ENCODE measurements at places on chromosomes 7 and 10.

DNA sequence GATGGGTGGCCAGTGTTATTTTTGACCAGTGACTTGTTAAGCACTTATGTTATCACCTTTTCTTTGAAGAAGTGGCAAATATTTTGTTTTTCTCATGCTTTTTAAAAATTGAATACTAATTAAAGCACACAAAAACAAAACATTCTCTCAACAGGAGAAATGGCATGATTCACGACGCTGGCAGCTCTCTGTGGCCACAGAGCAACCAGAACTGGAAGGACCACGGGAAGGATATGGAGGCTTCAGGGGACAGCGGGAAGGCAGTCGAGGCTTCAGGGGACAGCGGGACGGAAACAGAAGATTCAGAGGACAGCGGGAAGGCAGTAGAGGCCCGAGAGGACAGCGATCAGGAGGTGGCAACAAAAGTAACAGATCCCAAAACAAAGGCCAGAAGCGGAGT is 6.2 kb upstream of the KIFBP start:
- no peak for DNase-seq

DNA sequence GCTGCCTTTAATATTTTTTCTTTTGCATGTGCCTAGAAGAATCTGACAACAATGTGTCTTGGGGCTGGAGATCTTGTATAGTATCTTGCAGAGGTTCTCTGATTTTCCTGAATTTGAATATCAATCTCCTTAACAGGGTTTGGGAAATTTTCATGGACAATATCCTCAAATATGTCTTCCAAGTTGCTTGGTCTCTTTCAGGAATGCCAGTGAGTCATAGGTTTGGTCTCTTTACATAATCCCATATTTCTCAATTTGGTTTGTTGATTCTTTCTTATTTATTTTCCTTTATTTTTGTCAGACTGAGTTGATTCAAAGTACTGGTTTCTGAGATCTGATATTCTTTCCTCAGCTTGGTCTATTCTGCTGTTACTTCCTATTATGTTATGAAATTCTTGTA is 208.7 kb upstream of the GLI3 start:
- DNase-seq = no peak

DNA sequence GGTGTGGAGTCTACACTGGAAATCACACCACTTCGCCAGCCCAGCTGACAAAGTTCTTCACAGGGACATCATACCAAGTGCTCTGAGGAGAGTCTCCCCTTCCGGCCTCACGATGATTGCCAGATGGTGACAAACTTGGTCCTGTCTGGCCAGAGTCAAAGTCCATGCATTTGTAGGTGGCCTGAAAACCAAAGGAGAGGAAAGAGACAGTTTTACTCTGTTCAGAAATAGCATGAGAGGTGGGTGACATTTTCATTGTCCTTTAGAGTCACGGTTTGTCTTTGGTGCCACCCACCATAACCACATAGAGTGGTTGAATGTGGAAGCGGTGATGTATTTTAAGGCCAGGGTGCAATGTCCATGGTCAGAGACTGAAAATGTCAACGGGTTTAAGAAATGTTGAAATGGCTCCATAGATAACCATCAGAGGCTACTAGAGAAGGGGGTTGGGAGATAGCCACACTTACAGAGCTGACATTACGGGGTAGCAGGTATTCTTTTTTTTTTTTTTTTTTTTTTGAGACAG is 33.0 kb downstream of the BTBD16 start:
- no peak for DNase-seq

DNA sequence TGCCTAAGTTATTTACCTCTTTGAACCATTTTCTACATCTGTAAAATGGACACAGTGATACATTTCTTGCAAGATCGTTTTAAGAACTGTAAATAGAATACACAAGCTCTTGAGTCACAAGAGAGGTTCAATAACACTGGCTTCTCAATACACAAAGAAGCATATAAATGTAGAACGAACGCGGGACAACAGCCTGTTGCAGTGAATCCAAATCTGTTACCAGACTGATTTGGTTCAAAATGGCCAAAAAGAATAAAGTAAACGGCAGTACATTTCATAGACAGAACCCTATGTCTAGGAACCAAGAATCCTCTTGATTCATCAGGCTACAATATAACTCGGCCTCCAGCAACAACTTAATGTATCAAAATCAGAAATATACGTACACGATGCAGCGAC is 701 bp downstream of the MTPAP start:
- no peak for DNase-seq

- no peak for DNase-seq
Measured at GRCh38 chr7:134842886-134843430, 63.5 kb downstream of the CALD1 start.

DNA sequence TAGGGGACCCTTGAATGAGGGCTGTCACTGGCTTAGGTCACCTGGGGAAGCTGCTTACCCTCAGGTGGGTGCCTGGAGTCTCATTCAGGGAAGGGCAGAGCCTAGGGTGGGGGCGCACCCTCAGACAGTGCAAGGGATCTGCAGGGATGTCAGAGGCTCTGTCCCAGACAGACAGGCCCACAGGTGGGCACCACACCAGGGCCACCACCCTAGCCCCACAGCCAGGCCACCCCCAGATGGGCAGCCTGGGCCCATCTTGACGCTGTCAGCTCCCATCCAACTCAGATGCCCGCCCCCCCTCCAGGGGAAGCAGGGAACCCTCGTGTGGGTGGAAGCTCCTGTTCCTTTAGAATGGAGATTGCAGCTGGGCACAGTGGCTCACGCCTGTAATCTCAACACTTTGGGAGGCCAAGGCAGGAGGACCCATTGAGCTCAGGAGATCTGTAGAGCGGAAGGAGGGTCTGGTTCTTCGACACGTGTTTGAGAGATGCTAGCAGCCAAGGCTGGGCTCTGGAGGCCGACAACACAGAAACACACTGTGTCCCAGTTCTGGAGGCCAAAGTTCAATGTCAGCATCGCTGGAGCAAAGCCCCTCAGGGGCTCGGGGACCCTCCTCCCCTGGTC is 58.5 kb upstream of the DNAJB6 start:
- no peak for DNase-seq

- no peak for DNase-seq
Measured at GRCh38 chr10:122531939-122532338, 28.6 kb upstream of the DMBT1 start.

GRCh38 chr10:74760086-74760979 is 66.1 kb upstream of the KAT6B start:
- no peak for DNase-seq

- no peak for DNase-seq
Measured at GRCh38 chr7:121269798-121270197, 59.0 kb upstream of the WNT16 start.

Measured in NCI-H748 treated with DMSO at 0.1 percent for 48 hours (cell line).